Stimulated activated CD4-positive, alpha-beta T cell treated with anti-CD3 and anti-CD28 coated beads, Interleukin-12 subunit alpha, Interleukin-12 subunit beta, amount 100 ng/mL, for 4 hours (primary cell): ENCODE measurements at places on chromosomes 7 and 10.

DNA sequence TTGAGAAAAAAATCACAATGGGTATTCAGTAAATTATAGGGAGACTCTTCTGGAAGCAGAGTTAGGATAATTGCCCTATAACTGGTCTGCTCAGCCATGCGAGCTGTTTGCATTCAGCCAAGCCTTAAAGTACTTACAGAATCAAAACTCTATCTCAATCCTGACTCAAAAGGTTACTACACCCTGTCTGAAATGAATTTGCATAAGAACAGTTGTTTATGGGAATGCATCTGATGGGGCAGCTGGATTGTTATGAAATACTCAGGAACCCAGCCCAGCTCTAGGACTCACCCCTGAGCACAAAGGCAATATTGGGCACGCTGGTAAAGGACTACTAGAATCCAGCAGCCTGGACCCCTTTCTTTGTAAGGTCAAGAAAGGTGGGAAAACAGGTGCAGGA is 38.8 kb downstream of the AKR1B15 start:
- DNase-seq, result no peak

DNA sequence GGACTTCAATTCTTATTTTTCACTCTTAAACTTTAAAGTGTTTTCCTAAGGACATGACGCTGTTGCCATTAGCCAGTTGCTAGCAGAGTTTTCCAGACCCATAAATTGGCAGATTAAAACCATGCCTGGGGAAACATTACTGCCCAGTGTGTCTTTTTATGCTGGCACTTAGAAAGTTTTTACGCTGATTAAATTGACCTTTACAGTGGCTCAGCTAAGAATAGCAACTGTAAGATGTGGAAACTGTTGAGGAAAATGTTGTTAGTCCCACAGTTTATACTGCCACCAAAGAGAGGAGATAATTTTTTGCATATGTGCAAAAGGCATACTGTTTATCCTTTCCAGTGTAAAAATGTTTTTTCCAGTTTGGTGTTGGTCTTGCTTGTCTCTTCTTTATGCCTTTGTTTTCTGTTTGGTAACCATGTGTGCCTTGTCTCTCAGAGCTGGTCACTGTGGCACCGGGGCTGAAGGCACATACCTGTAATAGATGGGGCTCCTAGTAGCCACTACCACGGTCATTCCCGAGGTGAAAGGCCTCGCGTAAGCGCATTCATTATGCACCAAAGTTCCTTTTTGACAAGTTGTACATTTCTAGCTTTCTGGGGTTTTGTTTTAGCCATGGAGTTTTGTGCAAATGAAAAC is 45.3 kb downstream of the CYP17A1 start:
- DNase-seq, result no peak

DNA sequence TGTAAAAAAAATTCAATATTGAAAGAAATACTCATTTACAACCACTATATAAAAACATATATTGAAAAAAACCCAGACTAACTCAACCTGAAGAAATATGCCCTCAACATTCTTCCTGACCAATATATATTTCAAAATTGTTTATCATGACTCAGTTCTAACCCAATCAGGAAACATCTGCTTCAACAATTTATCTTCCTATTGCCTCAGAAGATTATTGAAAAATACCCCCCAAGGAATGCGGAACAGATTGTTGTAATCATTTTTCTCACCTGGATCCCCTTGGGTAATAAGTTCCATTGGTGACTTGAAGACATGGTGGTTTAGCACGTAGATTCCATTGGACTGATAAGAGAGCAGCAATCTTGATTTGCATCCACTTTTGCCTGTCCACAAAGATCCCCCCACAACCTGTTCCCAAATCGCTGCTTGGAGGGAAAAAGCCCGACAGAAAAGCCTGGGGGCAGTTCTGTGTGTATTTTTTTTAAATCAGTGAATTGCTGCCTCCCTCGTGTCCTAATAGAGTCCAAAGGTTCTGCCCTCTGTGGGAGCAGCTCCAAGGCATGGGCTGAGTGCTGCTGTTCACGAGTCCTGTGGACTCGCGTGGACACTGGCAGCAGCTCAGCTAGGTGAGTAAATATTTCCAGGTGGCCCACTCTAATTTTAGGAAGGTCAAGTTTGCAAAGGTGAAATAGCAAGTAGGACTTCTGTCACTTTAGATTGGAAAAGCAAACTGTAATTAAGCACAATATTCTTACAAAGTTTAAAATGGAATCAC is 5.9 kb upstream of the INHBA start:
- DNase-seq, result no peak

GRCh38 chr10:72709041-72709440 is 17.1 kb downstream of the MCU start:
- DNase-seq, result no peak

- DNase-seq, result no peak
Measured at GRCh38 chr10:120689777-120690529, 161.2 kb upstream of the WDR11 start.

- no peak for DNase-seq
Measured at GRCh38 chr7:2248984-2249694, 7.1 kb downstream of the NUDT1 start.

DNA sequence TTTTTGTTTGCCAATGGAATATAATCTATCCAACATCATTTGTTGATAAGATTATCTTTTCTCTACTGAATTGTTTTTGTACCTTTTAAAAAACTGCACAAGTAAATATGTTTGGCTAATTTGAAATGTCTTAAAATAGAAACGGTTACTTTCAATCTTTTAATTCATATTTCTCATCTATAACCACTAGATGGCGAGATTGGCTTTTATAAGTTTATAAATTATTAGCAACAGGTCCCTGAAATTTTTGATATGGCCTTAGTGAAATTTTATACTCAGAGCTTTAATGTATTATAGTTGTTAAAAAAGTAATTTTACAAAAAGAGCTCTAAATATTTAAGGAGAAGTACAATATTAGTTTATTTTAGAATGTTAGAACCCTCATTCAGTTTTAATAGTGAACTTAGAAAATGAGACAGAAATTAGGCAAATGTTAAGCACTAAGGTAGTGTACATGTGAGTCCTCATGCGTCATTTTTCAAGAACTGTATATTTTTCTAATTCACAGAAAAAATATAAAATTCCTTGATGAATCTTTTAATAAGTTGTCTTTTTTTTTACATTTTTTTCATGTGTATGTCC is 592.5 kb downstream of the ARL4A start:
- no peak for DNase-seq

DNA sequence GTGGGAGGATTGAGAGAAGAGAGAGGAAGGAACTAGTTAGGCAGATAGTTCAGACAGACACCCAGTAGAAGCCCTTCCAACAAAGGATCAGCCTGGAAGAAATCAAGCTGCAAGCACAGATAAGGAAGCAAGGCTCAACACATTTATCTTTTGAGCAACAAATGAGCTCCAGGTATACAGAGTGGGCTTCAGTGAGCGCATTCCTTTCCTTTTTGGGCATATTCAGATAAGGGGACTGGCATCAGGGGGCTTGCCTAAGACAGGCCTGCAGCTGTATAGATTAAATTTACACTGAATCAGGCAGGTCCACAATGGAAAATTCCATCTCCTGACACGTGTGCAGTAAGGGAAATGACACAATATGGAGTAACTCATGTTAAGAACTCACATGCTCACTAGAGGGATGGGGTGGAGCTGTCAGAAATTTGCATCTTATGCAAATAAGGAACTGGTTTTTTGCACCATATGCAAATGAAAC is 147.2 kb downstream of the AKR1D1 start:
- DNase-seq, result no peak

- DNase-seq, result no peak
Measured at GRCh38 chr10:8104005-8104404, 49.5 kb downstream of the GATA3 start.

DNA sequence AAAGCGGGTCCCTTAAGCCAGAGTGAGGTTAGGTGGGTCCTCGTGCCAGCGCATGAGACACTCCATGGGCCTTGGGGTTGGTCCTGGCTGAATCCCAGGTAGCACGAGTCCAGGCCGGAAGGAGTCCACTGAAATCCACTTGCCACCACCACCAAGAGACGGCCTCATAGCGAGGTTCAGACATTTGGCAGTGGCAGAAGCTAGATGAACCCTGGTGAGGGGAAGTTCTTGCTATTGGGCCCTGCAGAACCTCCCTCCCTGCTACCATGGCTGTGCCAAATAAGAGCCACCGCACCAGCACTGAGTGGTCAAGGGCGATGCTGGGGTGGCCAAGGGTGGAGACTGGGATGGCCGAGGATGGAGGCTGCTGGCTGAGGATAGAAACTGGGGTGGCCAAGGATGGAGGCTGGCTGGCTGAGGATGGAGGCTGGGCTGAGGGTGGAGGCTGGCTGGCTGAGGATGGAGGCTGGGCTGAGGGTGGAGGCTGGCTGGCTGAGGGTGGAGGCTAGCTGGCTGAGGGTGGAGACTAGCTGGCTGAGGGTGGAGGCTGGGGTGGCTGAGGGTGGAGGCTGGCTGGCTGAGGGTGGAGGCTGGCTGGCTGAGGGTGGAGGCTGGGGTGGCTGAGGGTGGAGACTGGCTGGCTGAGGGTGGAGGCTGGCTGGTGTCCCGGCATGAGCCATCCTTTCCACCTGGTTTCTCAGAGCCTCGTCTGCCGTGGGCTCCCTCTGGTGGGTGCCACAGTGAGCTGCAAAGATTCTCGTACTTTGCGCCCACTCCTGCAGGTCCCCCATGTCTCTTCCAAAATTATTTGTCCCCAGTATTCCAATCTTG is 88.2 kb downstream of the ELFN1 start:
- DNase-seq, result peak; percentile 21

GRCh38 chr7:74094224-74095101 is 10.9 kb downstream of the LIMK1 start:
- peak; percentile 60 for DNase-seq

- DNase-seq, result no peak
Measured at GRCh38 chr10:396107-396506, 260.9 kb downstream of the ZMYND11 start.

DNA sequence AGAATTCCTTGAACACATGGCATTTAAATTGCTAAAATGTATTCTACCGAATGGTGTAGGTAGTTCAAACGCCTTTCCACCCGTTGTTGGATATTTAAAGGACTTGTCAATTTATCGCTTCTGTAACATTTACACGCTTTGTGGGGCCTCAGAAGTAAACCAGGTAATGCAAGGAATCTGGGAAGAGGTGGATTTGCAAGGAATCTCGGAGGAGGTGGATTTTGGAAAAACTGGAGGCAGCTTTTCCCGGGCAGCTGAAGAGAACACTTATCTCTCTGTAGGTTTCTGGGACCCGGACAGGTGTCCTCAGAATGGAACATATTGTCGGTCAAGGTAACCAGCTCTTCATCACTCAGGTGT is 592 bp upstream of the MAPK8 start:
- DNase-seq, result no peak

- no peak for DNase-seq
Measured at GRCh38 chr7:45987521-45988290, 66.6 kb upstream of the IGFBP3 start.

DNA sequence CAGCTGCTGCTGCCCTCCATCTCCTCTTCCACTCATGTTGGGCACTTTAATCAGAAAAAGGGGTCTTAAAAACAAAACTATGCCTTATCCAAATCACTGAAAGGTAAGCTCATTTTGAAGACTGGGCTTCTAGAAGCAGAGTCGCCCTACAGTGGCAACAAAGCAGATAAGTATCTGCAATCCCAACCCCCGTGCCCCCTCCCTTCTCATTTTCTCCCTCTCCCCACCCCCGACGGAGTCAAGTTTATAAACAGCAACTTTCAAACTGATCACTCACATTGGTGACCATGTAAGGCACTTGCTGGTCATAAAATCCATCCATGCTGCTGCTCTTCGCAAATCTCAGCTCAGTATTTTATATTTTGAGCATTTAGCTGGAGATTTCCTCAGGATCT is 738 bp downstream of the ETV1 start:
- DNase-seq, result no peak

DNA sequence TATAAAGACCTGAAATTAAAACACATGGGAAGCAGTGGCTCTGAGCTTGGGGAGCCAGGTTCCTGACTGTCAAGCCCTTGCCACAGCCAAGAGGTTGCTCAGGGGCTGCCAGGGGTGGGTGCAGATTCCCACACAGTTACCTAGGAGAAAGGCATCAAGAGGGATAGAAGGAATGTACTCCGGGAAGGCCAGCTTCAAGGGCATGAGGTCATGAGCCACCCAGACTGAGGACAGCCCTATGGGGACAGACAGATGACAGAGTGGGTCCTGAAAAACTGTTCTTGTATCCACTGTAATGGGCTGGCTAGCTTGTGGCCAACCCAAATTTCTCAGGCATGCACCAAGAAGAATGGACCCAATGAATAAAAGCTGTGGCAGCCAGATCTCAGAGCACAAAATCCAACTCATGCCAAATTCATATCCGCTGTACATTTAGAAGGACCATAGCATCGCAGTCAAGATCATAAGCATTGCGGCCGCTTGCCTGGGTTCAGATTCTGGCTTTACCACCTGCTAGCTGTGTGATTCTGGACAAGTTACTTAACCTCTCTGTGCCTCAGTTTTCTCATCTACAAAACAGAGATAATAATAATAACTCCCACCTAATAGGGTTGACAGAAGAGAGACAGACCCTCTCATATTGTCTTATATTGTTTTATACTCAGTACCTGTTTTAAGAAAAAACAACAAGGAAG is 44.9 kb upstream of the KCNMA1 start:
- no peak for DNase-seq

DNA sequence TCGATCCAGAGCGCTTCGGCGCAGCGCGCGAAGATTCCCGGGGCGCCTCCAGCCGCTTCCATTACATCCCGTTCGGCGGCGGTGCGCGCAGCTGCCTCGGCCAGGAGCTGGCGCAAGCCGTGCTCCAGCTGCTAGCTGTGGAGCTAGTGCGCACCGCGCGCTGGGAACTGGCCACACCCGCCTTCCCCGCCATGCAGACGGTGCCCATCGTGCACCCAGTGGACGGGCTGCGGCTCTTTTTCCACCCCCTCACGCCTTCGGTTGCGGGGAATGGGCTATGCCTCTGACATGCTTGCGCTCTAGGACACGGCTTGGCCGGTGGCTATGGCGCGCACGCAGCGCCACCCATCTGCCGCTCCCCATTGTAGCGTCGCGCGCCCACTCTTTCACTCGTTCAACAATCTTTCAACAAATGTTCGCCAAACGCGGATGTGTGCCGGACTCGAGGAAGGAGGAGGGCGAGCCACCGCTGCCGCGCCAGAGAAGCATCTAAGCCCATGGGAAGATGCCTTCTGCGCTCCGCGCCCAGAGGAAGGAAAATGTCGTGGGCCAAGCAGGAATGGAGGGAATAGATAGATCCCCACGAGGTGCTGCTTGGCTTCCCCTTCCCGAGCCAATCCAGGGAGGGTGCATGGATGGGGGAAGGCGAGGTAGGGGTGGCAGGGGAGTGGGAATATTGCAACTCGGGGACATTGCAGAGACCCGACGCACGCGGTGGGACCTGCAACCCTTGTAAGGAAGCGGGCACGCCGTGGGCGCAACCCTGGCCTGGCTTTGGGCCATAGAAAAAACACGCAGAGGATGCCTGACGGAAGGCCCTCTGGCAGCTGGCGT is 5.1 kb upstream of the CYP26A1 start:
- no peak for DNase-seq
